M059J (cell line): ENCODE measurements at places on chromosomes 16 and 17. TPM values are rescaled to one million over a fixed set of nuclear protein-coding genes. Genes with fewer than 3 reads are reported as not detected.

DNA sequence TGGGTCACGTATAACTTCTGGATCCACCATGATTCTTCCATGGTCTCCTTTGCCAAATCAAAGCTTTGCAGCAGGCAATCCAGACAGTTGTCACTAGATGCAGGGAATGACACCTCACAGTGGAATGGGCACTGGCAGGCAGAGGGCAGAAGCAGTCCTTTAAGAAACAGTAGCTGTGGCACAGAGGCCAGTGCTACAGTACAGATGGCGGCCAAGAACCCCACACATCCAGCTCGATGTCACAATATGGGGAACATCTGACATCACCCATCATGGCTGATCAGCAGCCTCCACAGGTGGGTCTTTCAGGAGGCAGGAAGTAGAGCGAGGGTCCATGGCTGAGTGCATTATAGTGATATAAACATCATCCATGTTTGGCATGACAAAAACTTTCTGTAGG, 18.8 kb upstream of the ERN1 start:
- DNase-seq = peak; percentile 22

- DNase-seq = no peak
Measured at GRCh38 chr16:4297480-4297879, 18.4 kb upstream of the GLIS2 start.

- no peak for DNase-seq
Measured at GRCh38 chr17:81932333-81932983, 4.6 kb downstream of the PYCR1 start.

KRTAP2-3 gene
- total RNA-seq = 0.34 and 3.2 TPM in 2 replicates

DNA sequence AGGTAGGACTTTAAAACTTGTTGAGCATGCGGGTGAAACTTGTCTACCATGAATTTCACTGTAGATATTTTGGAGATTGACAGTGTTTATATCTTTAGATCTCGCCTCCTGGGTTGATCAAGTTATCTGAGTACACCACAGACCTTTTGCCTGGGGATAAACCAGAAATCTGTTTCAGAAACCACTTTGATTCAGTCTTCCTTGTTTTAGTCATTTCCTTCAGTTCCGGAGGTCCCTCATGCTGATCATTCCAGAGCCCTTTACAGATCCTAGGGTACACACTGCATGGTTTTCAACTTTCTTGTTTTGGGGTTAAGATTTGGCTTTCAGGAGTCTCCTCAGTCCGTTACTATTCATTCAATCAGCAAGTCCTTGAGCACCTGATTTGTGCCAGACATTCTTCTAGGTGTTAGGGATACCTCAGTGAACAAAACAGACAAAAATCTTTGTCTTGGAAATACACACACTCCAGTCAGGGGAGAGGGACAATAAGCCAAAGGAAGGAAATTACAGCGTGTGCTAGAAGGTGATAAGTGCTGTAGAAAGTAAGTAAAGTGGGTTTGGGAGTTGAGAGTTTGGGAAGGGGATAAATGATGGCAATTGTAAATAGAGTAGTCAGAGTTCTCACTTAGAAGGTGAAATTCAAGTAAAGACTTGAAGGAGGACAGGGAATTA, 12.2 kb downstream of the NOD2 start:
- DNase-seq = peak; percentile 37

- DNase-seq = peak; percentile 74
Measured at GRCh38 chr16:20383106-20384029, 21.2 kb downstream of the PDILT start.

KRT222 gene
- total RNA-seq = 0.07 TPM in 1 of 2 replicates, not detected in the other

DNA sequence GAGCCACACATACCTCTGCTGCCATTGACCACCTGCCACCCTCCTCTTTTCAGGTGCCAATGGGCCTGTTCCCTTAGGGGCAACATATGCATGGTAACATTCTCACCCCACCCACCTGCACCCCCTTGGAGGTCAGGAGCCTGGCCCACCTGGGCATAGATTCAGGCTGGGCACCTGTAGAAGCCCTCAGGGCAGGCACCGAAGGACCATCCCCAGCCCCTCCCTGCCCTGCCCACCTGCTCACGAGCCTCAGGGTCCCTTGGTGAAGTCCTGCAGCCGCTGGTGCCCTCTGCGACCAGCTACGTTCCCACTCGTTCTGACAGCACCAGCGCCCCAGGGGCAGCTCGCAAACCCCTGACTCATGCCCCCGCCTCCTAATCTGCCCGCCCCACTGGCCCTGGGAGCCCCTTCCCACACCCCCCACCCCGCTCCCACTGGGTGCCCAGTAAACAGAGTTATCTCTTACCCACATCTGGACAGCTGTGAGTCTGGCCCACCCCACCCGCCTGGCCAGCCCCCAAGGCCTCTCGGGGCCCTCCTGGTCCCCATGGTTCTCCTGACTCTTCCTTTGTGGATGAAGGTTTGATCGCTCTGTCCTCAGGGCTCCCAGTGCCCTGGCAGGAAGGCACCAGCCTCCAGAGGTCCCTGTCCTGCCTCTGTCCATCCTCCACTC, at the start of gene SLC4A1:
TSS of gene SLC4A1 (minus strand) at position 318 of the 673 bp plus-strand sequence. CDS start 5,269 bp downstream, outside the sequence.
- DNase-seq = no peak

- no peak for DNase-seq
Measured at GRCh38 chr16:14284371-14284770, 213.3 kb downstream of the MRTFB start.

DNA sequence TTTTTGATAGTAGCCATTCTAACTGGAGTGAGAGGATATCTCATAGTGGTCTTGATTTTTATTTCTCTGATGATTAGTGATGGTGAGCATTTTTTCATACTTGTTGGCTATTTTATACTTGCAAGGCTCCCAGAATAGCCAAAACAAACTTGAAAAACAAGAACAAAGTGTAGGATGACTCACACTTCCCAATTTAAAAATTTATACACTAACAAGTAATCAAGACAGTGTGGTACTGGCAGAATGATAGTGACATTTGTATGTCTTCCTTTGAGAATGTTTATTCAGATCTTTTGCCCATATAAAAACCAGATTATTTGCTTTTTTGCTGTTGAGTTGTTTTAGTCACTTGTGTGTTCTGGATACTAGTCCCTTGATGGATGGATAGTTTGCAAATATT, 17.8 kb downstream of the SPECC1 start:
- DNase-seq = peak; percentile 1

DNA sequence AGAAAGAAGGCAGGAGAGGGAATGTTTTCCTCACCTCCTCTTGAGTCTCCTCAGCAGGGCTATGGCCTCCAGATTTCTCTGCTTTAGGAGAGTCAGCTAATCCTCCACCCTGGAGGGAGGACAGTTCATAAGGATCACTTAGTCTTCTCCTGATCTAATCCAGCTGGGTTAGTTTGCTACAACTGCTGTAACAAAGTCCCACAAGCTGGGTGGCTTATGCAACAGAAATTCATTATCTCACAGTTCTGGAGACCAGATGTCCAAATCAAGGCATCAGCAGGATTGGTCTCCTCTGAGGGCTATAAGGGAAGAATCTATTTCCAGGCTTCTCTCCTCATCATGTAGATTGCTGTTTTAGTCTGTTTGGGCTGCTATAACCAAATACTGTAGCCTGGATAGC, 40.6 kb upstream of the XYLT1 start:
- no peak for DNase-seq

ANKRD40CL gene
- total RNA-seq = not detected in 2 replicates

- no peak for DNase-seq
Measured at GRCh38 chr17:1183171-1183873, 3.5 kb upstream of the ABR start.

- DNase-seq = no peak
Measured at GRCh38 chr17:45700171-45701090, 83.7 kb upstream of the CRHR1 start.

- DNase-seq = no peak
Measured at GRCh38 chr17:73984941-73985340, 218.5 kb upstream of the RPL38 start.

GRCh38 chr17:1123921-1124715, 55.7 kb downstream of the ABR start:
- DNase-seq = no peak

G6PC1 gene
- total RNA-seq = not detected in 2 replicates

DNA sequence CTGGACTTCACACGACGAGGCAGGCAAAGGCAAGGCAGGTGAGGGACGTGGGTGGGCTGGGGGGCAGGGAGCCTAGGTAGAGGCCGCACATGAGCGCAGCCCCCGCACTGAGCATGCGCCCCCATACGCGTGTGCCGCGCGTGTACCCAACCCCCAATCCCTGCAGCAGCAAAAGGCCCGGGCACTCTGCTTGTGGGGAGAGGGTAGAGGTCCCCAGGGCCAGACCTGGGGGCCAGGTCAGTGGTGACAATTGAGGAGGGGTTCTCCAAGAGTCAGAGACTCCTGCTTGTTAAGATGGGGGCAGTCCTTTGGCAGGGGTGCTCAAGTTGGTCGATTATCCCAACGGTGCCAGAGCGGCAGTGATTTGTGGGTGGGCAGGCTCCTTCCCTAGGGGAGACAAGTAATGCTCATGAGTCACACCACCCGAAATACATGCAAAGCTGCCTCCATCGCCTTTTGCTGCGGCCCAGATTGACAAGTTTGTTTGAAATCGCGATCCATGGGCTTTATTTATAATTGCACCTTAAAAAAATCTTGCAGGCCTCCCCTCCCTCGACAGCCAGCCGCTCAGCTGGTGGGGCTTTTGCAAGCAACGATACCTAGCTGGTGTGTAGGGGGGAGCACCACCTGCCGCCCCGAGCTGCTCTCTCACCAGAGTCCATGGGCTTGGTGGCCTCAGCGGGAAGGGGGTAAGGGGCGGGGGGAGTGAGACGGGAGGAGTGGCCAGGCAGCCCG, 1.1 kb upstream of the GIT1 start:
- peak; percentile 70 for DNase-seq

HSF4 gene
- total RNA-seq = 0.49 and 4.1 TPM in 2 replicates

DNA sequence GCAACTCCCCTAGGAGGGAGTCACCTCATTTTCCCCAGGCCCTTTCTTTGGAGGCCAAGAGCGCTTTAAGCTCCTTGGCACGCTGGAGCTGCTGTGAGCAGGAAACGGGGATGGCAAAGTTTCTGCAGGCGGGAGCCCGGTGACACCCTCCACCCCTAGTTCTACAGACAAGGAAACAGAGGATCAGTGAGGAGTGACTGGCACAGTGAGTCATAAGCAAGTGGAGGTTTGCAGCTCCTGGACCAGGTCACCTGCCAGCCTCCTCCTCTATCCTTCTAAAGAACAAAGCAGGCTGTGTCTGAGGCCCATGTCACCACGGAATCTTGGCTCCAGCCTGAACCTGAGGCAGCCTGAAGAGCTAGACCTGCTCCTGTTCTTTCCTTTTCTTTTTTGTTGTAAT, 141.9 kb downstream of the TMEM132E start:
- peak; percentile 67 for DNase-seq

DNA sequence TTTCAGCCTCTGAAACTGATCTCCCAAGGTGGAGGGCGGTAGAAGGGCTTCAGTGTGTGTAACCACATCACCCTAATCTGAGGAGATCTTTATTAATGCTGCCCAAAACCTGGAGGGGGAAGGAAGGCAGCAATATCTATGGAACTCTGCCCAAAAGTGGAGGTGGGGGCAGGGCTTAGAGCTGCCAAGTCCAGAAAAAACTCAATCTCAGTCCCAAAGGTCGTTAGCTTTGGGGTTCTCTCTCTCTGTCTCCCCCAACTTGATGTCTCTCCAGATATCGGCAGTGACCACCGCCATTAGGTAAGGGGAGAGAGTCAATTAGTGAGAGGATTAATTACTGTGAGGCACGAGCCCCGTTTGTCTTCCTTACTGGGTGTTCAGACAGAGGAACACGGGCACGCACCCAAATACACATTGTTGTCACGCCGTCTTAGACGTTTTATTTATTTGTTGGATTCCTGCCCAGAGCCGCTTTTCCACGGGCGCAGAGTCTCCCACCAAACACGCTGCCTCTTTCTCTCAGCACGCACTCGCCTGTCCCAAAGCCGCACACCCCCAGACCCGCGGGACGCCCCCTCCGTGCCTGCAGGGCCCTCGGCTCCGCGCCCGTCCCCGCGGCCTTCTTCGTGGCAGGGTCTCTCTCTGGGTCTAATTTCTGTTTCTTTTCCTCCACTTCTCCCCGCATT, 5.4 kb upstream of the LHX1 start:
- DNase-seq = no peak

DNA sequence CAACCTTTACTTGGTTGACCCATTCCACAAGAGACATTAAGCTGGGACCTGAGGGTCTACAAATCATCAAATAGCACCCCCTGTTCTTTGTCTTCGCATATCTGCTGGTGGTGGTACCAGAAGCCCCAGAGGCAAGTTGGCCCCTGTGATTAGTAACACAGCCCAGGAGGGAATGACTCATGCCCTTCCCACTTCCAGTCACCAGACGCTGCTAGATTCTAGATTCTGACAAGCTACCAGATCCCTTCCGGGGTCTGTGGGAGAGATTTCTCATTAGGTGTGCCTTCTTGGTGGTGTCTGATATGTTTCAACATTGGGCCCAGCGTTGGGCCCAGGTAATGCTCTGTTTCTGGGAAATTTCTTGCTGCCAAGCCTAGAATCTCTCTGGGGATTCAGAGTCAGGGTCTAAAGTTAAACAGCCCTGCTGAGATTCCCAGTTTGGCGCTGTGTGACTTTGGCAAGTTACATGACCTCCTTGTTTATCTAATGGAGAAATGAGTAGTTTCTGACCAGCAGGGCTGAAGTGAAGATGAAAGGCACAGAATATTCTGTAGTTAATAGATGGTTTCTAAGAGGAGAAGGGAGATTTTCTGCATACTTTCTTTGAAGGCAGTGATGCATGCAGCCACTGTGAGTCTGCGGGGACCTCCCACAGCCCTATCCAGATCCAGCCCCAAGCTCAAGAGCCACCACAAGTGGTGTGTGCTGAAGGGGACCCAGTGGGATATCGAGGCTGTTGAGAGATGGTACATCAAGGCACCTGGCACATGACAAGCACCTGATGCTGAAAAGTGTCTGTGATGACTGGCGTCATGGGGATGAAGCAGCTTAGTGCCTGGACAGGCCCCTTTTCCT, 3.9 kb downstream of the TRPV2 start:
- peak; percentile 94 for DNase-seq

BCO1 gene
- total RNA-seq = 0.10 TPM in 1 of 2 replicates, not detected in the other

- peak; percentile 31 for DNase-seq
Measured at GRCh38 chr17:32267690-32268205, 2.1 kb downstream of the RHBDL3 start.
